ENCODE measurements at places on chromosomes 6 and 20. TPM values are rescaled to one million over a fixed set of nuclear protein-coding genes. Genes with fewer than 3 reads are reported as not detected.

Gene AKAP12
- 18.1 TPM for total RNA-seq

DNA sequence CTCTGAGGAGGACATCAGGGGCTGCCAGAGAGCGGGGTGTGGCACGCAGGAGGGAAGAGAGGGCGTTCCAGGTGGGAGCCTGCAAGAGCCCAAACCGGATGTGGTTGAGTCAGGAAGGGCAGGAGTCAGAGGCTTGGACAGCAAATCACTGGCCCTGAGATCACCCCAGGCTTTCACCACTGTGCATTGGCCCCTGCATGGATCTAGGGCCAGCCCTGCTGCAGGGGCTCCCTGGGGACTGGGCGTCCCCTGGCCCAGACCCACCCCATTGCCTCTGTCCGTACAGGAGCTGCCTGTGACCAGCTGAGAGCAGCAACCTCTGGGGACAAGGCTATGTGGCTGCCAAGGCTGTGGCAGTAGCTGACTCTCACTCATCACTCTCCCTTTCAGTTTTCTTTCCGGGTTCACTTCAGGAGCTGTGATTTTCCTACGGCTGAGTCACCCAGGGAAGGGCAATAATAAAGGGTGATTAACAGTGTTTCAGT, 33.9 kb downstream of the KCNK17 start:
- DNase-seq = no peak

DNA sequence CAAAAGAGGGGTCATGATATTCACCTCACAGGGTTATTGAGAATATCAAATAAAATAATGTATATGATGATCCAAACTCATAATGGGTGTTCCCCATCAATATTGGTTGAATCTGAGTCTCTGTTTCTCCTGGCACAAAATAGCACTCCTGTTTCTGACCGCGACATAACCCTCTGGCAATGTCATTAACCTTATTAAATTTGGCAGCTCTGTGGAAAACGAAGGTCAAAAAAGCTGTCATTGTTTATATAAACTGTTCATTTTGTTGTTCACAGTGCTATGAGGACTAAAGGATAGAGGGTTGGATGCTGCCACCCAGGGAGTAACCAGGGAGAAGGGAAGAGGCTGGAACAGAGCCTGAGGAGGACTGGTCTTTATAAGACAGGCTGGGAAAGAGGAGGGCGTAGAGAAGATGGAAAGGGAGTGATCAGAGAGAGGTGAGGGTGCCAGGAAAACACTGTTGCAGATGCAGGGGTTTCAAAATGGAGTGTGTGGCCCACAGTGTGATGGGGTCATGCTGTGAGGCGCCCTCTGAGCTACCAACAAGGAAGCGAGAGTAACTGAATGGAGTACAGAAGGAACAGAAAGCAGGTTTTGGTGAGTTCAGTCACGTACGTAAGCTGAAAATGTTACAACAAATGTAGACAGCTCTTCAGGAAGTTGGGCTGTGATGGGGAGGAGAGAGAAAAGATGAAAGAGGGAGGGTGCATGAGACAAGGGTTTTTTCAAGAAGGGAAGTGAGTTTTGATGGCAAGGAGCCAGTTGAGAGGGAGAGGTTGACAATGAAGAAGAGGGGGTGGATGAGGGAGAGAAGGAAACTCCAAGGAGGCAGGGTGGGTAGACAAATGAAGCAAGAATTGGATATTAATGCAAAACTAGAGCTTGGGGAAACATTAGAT, 251.6 kb upstream of the TAB2 start:
- DNase-seq = no peak

- no peak for DNase-seq
Measured at GRCh38 chr6:509676-510075, 118.1 kb downstream of the IRF4 start.

DNA sequence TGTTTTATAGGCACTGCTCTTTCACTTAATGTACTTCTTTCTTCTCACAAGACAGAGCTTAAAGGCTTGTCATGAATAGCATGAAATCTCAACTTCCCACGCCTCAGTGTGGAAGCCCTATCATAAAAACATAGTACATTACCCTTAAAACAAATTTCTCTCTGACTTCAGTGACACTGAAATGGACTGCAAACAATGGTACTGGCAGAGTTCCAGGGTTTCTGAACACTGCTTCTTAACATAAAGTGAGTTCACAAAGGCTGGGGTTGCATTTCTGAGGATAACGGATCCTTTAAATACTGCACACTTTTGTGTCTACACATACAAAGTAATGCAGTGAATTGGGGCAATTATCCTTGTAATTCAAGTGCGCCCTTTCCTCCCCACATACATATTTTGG, 32.3 kb upstream of the PLEKHG1 start:
- no peak for DNase-seq

Data from Right ventricle myocardium inferior (tissue), 1 donor.